ENCODE measurements at places on chromosomes 3 and 15.
A peak's percentile ranks its signal among the peaks of the same experiment; 100 is the strongest.

DNA sequence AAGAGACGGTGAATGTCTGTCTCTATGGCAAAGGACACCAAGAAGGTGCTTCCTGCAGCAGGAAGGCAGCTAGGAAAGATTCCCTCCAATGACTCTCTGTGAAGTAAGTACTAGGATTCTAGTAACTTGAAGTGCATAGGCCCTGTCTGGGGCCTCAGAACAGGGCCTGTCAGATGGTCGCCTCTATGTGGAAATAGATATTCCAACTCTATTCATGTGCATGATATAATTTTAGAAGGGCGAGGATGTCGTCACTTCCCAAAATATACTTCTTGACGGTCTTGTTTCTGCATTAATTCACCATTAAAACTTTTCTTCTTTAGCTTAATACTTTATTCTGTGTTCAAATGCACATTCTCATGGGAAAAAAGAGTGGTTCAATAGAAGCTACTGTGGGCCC is 167.0 kb downstream of the TLE3 start:
- DNase-seq, result no peak

DNA sequence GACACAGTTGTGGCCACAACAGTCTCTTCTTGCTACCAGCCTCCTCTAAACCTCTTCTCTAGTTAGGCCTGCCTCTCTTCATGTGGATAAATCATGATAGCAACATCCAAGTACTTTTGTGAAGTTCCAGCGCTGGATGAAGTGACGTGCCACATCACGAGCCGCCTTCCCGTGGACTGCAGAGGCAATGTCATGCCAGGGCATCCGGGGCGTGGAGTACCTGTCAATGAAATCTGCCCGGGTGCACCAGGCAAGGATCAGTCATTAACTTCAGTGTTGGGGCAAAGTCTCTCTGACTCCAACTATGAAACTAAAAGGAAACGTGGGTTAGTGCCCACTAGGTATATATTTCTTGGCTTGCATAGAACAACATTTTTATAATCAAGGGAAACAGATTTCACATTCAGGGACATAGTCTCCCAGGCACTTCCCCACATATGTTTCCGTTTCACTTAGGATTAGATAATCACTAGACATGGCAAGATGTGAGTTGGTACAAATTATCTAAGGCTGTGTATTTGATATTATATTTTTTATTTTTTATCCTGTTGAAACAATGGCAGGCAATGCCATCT is 133.6 kb downstream of the PLD1 start:
- DNase-seq, result no peak

DNA sequence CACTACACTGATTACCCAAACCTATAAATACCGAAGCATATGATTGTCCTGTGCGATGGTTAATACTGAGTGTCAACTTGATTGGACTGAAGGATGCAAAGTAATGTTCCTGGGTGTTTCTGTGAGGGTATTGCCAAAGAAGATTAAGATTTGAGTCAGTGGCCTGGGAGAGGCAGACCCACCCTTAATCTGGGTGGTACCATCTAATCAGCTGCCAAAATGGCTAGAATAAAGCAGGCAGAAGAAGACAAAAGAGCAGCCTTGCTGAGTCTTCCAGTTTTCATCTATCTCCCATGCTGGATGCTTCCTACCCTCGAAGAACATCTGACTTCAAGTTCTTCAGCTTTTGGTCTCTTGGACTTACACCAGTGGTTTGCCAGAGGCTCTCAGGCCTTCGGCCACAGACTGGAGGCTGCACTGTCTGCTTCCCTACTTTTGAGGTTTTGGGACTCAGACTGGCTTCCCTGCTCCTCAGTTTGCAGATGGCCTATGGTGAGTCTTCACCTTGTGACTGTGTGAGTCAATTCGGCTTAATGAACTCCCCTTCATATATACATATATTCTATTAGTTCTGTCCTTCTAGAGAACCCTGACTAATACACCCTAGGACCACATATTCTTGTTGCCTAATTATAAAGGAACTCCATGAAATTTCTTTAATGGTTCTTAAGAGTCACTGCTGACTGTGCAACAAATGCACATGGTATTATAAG is 31.7 kb downstream of the CSNK1G1 start:
- DNase-seq, result peak; percentile 10

- peak; percentile 62 for DNase-seq
Measured at GRCh38 chr15:73691396-73691795, 7.2 kb downstream of the CD276 start.

Measured in fibroblast of upper back skin (primary cell).